ENCODE measurements at places on chromosomes 11 and 22.

DNA sequence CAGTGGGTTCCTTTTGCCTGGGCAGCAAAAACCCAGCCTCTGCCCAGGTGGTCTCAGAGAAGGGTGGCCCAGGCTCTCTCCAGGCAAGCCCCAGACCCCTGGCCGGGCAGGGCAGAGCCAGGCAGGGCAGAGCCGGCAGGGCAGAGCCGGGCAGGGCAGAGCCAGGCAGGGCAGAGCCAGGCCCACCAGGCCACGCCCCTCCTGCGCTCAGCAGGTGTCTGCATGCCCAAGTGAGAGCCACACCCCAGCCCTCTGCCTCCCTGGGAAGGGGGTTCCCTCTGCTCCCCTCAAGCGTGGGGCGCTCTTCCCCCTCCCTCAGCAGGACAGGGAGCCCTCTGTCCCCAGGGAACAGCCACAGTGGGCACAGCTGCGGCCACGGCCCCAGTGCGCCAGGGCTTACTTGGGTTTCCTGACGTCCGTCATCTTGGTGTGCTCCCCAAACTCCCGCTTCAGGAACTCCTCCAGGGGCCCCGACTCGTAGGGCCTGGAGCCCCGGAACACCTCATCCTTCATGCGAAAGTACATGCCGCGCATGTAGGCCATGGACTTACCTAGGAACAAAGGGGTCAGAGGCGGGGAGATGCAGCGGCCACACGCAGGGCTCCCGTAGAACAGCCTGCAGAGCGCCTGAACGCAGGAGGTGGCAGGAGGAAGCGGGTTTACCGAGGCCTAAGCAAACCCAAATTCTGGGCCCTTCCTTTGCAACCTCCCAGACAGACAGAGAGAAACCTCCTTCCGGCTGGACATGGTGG lies 10.1 kb upstream of the BAIAP2L2 start:
- no peak for DNase-seq

- DNase-seq: no peak
Observed at GRCh38 chr11:1753229-1753928, 3.0 kb upstream of the IFITM10 start.

DNA sequence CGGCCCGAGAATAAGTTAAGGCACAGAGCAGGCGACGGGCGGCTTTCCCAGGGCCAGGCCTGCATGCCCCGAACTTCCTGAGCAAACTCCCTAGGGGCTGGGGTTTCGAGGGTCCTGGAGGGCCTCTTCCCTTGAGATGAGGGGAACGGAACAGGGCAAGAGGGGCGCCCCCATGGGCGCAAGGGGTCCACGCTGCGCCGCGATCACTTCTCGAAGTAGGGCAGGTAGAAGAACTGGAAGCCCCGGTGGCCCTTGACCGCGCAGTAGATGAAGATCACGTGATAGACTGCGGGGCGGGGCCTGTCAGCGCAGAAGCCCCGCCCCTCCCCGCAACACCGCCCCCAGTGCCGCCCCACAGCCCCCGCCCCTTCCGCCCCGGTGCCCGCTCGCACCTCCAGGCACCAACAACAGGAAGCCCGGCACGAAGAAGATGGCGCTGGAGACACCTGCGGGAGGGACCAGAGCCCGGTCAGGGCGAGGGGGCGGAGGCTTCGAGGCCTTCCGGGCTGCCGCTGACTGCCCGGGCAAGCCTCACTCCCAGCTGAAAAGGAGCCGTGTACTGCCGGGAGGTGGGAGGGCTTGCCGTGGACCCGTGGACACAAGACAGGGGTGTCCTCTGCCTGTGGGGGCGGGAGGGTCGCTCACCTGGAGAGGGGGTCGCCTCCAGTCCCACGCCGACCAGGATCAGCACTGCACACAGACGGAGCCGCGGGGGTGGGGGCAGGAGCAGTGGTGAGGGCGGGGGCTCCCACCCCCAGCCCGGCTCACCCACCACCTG lies 4.5 kb downstream of the TMEM134 start:
- DNase-seq: peak; percentile 94

DNA sequence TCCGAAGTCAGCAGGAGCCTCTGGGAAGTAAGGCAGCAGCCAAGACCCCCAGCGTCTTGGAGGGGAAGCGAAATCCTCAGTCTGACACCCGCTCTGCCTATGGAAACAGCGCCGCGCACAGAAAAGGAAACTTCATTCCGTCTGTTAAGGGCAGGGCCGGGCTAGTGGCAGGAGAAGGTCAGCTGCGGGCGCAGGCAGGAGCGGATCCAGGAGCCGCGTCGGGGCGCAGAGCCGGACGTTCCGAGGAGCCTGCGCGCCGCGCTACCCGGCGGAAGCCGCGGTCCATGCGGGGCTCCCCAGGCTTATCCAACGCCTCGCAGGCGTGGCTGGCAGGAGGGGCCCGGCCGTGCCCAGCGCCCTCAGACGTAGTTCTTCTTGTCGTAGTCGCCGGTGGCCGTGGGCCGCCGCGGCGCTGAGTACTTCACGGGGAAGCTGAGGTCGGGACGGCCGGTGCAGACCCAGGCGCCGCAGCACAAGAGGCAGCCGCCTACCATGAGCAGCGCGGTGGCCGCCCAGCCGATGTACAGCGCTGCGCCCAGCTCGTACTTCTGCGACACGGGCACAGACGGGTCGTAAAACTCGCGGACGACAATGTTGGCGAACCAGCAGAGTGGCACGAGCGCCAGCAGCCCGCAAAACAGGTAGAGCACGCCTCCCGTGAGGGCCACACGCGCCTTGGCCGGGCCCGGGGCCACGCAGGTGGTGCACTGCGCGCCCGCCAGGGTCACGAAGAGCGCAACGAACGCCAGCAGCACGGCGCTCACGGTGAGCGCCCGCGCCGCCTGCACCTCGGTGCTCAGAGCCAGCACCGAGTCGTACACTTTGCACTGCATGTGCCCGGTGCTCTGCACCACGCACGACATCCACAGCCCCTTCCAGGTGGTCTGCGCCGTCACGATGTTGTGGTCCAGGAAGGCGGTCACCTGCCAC lies 705 bp downstream of the CLDN5 start:
- DNase-seq: peak; percentile 23

GRCh38 chr11:62489204-62489603 lies 57.4 kb downstream of the AHNAK start:
- DNase-seq: no peak

DNA sequence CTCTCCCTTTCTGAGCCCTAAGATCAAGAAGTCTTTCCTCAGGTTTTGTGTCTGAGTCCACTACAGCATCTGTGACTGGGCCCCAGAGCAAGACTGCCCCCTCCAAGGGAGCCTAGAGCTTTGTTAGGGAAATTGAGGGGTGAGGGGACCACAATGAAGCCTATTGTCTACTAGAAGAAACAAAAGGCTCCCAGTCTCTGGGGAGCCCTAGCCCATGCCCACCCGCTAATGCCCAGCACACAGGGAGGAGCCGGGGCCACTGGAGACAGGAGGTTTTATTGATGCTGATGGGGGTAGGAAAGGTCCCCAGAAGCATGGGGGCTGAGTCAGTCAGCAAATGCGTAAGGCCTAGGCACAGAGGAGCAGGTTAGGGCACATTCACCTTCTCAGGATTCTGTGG lies 14.0 kb downstream of the RHOG start:
- no peak for DNase-seq

DNA sequence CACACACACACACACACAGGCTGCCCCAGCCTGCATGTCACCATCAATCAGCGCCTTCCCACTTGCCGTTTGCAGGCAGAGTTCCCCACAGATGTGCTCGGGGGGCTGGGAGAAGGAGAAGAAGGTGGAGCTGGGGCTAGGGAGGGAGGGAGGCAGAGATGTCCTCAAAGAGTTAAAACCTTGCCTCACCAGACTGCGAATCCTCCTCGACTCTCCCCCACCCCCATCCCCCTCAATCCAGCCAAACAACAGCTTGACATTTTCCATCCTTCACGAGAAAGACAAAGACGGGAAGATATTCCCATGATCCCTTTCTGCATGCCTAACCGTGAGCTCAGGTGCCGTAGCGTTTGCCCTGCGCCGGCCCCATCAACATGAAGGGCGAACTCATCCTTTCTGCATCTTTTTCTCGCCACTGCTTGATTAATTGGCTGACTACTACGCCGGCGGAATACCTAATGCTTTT lies 365.5 kb downstream of the MIAT start:
- no peak for DNase-seq

DNA sequence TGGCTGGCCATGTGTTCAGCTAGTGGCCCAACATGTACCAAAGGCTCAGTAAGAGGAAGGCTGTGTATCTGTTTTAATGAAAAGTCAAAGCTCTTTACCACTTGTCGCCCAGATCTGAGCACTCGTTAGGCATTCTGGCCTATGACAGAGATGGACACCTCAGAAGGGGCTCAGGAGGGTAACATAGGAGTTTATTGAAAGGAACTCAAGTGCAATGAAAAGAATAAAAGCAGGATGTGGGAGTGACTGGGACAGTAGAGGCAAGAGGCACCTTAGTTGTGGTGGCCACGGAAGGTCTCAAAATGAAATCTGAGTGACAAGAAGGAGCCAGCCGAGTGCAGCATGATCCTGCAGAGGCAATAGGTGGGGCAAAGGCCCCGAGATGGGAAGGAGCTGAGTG lies 309.7 kb downstream of the MN1 start:
- no peak for DNase-seq

DNA sequence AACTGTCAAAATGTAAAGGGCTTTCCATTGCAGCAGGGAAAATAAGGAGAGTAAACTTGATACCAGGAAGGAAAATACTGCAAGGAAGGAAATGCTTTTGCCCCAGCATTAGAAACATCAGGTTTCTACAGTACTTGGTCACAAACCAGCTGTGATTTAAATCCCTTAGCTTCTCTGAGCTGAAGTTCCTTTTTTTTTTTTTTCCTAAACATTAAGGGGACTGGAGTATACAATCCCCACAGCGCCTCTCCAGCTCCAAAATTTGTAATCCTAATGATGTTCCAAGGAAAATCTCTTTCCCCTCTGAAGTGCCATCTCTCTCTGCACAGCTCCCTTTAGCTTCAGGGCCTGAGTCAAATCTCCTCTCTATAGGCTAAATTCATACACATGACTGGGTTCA lies 220.5 kb upstream of the PITPNB start:
- DNase-seq: no peak

DNA sequence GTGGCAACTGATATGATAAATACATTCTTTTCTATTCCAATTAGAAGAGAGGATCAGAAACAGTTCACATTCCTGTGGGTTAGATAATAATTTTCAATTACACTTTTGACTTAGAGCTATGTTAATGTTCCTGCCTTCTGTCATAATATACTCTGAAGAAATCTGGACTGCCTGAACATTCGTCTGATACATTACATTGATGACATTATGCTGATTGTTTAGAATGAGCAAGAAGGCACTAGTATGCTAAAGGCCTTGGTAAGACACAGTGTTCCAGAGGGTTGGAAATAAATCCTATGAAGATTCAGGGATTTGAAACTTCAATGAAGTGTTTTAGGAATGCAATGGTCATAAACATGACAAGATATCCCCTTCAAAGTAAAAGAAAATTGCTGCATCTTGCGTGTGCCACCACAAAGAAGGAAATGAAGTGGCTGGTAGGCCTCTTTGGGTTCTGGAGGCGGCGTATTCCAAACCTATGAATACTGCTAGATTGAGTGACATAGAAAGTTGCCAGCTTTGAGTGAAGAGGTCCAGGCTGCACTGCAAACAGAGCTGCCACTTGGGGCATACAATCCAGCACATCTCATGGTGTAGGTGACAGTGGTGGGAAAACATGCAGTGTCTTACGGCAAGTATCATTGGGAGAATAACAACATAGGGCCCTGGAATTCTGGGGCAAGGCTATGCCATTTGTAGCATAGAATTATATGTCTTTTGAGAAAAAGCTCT lies 21.2 kb upstream of the PDE3B start:
- DNase-seq: no peak

DNA sequence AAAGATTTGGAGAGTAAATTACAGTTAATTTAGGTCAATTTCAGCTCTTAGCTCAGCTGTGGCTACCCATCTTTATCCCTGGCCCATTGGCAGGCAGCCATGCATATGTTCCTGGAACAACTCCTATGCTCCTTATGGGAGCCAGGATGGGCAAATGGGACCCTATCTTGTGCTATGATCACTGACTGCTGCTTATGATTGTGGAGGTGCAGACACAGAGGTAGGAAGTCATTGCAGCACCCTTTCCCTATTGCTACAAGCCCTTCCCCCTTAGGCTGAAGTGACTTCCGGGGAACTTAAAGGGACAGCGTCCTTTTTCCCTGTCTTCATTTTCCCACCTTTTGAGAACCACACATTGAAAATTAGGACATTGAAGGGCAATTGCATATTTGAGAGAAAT lies 112.7 kb downstream of the FCHSD2 start:
- DNase-seq: no peak

Measured in stimulated activated CD4-positive, alpha-beta T cell treated with anti-CD3 and anti-CD28 coated beads, Interleukin-1b, Interleukin-23, amount 100 ng/mL, for 48 hours (primary cell).